RKO (cell line): ENCODE measurements at places on chromosomes 1 and 21.

GRCh38 chr1:236502972-236503639, 20.7 kb upstream of the LGALS8 start:
- no peak for DNase-seq

DNA sequence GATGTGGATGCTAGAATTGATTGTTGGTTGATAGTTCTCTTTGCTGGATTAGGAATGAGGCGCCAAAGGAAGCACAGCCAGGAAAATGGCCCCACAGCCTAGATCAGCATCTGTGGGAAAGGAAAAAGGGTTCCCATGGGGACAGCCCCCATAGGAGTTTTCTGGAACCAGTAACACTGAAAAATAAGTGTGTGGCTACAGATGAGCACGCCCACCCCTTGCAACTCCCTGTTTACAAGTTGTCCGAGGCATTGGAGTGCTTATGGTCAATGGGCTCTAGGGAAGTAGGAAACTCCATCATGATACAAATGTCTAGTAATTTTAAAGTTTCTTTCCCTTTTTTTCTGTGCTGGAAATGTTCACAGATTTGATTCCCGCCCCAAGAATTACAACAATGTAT, 23.8 kb upstream of the UBE2U start:
- DNase-seq = no peak

DNA sequence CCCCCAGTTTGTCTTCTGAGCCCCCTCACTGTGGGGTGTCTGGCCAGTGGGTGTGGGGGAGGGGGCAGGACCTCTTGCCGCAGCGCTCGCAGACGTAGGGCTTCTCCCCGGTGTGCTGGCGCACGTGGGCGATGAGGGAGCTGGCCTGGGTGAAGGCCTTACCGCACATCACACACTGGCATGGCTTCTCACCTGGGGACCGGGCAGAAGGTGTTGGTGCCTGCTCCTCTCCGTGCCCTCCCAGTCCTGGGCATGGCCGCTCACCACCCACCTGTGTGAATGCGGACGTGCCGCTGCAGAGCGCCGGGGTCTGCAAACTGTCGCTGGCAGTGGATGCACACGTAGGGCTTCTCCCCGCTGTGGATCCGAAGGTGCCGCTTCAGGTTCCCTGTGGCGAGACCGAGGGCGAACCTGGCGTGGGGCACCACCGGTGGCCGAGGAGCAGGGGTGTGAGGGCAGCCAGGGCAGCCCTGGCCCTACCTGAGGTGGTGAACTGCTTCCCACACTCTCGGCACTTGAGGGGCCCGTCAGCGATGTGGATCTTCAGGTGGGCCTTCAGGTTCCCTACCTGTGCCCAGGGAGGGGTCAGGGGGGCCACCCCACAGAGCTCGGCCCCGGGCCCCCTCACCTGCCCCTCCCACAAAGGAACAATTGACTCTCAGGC, 32.4 kb downstream of the ZBTB17 start:
- DNase-seq = no peak

DNA sequence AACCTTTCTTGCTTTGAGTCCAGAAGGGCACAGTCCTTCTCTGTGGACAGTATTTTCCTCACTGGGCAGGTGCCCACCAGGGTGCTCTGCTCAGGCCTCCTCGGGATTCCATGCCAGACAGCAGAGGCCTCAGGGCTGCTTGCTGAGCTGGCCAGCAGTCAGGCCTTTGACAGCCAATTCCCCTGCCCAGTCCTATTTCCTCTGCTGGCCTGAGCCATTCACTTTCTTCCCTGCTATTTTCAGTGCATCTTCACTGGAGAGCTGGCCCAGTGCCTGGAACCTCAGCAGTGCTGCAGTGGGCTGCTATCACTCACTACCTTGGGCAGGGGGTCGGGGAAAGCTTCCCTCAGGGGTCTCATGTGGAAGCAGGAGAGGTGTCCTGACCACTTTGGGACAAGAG, 33.2 kb downstream of the KCNA10 start:
- DNase-seq = no peak

- DNase-seq = no peak
Observed at GRCh38 chr1:109069294-109069693, 6.5 kb downstream of the TAF13 start.

GRCh38 chr1:156797212-156797871, 19.3 kb downstream of the SH2D2A start:
- DNase-seq = peak; percentile 53

DNA sequence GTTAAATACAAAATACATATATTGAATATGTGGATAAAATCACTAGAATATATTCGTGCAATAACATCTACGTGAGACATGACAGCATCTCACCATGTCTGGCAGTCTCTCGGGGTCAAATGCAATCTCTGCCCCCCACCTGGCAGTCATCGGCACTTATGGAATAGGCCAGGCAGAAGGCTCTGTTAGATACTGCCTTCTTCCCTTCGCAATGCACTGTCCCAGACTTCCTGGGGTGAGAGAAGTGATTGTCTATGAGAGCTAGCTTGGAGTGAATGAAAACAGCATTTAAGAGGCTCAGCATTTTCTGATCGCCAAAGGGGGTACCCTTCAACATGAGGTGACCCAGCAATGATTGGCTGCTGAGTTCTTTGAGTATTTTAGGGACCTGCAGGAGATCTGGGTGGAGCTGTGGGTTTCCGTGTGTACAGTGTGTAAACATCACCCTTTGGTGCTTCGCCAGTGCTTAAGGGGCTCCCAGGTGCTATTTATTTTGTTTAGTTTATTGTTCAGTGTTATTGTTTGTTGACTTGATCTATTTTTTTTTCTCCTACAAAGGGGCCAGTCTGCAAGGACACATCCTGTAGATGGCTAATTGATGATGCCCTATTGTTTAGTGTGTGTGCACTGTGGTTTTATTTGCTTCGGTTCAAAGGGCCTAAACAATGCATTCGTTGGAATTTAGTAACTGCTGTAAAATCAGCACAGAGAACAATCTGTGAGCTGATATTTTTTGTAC, 10.2 kb downstream of the ERG start:
- no peak for DNase-seq

DNA sequence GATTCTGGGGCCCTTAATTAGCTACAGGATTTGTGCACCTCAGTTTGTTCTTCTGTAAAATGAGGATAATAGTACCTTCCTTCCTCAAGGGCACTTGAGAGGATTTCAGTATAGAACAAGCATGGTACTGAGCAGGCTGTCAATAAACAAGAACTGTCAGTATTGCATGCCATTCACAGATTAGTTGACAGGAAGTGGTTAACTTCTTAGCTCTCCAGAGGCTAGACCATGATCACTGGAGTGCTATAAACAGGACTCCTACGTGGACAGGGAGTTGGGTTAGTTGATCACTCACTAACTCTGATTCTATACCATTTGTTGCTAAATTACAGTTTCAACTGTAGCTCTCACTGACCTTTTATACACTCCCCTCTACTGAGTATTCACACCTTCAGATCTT, 126.2 kb upstream of the DAB1 start:
- no peak for DNase-seq

DNA sequence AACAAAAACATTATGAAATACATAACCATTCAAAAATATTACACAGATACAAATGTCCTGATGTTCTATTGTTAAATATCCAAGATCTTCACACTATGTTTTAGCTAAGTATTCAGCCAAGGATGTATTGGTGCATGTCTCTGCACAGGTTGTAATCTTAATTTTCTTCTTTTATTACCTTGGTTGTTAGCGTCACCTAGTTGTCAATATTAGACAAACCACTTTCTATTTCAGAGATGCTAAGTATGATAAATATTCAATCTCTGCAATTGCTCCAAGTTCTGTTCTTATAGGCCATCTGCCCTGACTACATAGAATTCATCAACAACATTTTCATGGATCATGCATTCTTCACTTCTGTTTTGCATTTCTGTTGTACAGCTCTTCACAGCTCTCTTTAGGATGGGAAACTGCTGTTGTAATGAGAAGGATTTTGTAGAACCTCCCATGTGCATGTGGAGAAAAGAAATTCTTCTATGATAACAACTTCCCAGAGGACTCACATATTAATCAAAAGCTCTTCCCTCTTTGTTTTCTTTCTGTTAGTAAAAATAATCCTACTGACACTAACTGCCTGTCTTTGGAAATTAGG, 380.1 kb downstream of the NUF2 start:
- no peak for DNase-seq

DNA sequence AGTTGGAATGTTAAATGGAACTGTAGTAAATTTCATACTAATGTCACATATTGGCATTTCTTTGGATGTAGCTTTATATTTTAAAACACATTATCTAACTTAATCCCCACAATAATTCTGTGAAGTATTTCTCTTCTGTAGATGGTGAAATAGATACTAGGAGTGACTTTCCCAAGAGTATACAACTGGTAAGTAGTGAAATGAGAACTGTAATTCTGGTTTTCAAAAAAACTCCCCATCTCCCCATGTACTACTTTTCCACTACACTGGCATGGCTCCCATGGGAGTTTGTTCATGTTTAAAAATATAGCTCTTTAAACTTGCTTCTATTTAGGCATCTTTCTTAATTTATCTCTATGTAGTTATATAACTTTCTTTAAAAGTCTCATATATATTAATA, 10.2 kb downstream of the CHML start:
- no peak for DNase-seq

DNA sequence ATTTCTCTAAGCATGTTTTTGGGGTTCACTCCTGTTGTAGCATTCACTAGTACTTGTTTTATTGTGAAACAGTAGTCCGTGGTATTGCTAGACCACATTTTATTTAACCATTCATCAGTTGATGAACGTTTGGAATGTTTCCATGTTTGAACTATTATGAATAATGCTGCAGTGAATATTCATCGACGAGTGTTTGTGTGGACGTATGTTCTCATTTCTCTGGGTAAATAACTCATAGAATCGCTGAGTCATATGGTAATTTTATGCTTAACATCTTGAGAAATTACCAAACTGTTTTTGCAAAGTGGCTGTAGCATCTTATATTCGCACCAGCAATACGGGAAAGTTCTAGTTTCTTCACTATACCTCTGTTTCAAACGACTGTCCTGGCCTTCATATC, 28.0 kb upstream of the KAZN start:
- peak; percentile 16 for DNase-seq

DNA sequence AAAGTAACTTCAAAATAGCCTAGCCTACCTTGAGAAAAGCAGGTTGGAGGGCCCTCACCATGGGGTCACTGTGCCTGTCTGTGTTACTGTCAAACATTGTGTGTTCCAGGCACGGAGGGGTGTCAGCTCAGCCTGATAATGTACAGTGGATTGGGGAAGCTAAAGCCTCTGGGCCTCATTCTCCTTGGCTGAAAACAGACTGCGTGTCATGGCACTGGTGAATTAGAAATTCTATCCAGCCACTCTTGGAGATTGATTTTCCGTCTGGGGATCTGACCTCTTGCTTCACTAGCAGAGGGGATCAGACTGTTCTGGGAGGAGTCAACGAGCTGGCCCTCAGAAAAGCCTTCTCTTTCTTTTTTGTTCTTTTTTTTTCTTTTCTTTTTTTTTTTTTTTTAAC, 123.5 kb upstream of the HOOK1 start:
- no peak for DNase-seq

DNA sequence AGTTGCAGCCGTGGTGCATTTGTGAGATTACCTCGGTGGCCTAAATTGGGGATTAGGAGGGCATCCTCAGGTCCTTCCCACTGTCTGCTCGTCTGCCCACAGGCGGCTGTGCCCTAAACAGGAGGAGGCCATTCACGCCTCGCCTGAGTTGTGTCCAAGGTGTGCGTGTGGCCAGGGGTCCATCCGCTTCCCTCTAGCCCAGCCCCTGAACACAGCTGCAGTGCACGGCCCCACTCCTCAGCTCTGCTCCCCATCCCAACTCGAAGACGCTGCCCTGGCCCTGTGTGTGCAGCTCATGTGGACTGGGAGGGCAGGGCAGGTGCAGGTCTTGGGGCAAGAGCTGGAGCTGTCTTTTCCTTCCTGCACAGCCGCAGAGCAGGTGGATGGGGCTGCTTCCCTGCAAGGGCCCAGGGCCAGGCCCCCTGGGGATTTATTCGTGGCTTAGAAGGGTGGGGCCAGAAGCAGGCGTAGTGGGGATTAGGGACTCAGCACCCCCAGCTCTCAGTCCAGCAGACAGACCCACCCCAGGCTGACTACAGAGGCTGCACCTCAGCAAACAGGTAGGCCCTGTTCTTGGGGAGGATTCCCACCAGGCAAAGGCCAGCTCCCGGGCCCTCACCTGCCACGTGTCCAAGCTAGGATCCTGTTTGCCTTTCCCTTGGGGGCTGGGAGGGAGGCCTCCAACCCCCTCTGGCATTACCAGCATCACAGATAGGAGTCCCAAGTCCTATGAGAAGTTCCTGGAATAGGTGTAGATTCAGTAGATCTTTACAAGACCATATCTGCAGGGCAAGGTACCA, 4.3 kb downstream of the GUK1 start:
- DNase-seq = no peak
